Right lung (tissue), 10 donors: ENCODE measurements at places on chromosomes 13 and 19. TPM values are rescaled to one million over a fixed set of nuclear protein-coding genes. Genes with fewer than 3 reads are reported as not detected.
A peak's percentile ranks its signal among the peaks of the same experiment; 100 is the strongest.

DNA sequence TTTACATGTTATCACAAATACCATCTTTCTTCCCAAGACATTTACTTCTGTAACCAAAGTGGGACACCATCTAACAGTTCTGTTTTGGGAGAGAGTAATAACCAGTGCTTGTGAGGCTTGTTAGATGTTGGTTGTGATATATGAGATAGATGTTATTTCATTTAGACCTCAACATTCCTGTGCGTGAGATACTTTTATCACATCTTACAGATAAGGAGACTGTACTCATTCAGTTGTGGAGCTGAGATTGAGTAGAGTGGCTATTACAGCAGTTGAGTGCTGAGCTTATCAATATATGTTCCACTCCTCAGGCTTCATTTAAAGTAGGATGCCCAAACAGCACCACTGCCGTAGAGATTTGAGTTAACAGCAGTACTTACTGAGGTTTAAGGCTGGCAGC is 43.1 kb downstream of the USPL1 start:
- no peak for DNase-seq

The ZNF432 gene
- polyA plus RNA-seq: 29.1 TPM

The RNF225 gene
- polyA plus RNA-seq: not detected

DNA sequence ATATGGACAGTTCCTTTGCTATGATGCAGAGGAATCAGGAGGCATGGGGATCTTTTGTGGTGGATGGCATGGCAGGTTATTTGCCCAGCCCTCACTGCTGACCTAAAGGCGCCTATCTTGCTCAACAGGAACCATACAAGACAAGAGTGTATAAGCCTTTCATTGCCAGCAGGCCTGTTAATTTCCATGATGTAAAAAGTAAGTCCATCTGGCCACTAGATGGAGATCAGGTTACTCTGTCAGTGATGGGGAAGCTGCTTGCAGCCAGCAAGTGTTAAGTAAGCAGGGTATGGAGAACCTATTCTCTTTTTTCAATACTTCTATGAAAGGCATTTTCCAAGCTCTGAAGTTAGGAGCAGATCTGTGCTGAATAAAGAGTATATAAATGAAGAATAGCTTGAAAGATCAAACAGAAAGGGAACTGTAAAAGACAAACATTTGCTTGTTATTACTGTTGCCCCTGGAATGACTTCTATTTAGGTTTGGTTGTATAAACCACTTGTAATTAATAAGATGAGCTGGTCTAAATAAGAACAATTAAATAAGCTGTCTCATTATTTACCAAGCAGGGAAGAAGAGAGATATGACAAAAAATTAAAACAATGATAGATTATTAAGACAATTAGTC is 210.9 kb downstream of the RGCC start:
- peak; percentile 80 for DNase-seq

DNA sequence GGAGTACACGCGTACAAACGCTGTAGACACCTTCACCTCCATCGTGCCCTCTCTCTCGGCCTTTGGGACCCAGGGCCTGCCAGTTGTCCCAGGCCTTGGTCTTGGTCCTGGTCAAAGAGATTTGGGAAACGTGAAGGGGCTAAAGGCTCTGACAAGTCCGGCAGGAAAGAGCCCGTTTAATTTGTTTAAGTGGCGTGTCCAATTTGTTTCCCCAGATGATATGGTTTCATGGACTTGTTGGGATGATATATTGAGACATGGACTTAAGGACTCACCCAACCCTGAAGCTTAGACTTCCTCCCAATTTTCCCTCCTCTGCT is 2.7 kb downstream of the CLEC11A start:
- no peak for DNase-seq

- no peak for DNase-seq
Observed at GRCh38 chr19:2478756-2479555, 3.0 kb downstream of the GADD45B start.
